GM06990 (cell line): ENCODE measurements at places on chromosomes 3 and 15.
A peak's percentile ranks its signal among the peaks of the same experiment; 100 is the strongest.

DNA sequence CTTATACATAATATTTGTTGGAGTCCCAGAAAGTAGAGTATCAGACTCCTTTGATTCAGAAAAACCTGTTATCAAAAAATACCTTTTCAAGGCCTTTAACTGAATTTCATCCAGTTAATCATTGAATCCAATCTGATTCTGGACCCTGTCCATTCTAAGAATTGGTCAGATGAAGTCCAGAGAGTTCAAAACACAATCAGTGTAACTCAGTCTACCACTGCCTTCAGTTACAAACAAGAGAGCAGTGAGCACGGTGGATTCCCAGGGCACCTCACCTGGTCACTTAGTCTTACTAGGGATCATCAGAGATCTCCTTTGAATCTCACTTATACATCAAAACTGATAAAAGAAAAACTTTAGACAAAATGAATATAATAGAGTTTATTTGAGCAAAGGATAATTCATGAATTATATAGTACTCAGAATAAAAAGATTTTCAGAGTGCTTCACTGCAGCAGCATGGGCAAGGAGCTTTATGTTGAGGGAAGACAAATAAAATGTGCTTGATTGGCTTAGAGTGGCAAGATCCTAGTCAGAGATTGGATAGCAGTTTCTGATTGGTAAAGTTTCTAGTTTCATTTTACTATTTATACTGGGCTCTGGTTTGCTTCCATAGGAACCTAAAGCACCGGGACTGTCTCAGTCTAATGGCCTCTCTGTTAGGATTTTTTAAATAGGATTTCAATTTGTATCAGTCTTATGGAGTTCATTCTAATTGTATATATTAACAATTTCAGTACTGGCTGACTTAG, 474.9 kb upstream of the GOLIM4 start:
- DNase-seq, result no peak

- no peak for DNase-seq
These were observed 10.8 kb downstream of the RCN2 start for GRCh38 chr15:76942331-76942730.

DNA sequence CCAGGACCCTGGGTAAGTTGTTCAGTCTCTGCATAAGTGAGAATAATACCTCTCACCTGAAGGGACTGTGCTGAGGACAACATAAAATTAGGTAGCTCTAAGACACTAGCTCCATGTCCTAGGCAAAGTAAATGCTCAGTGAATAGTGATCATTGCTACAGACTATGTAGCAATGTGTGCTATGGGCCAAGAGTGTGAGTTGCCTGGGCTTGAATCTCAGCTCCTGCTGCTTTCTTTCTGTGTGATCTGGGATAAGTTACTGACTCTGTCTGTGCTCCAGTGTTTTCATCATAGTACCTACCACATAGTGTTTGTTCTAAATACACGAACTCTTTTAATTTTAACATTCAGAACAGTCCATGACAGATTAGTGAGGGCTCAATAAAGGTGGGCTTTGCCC, 81.1 kb upstream of the MFGE8 start:
- DNase-seq, result no peak

- DNase-seq, result peak; percentile 87
These were observed 578 bp downstream of the LACTB start for GRCh38 chr15:63122002-63122875.

- no peak for DNase-seq
These were observed 245.2 kb downstream of the EFHB start for GRCh38 chr3:19688767-19689166.

DNA sequence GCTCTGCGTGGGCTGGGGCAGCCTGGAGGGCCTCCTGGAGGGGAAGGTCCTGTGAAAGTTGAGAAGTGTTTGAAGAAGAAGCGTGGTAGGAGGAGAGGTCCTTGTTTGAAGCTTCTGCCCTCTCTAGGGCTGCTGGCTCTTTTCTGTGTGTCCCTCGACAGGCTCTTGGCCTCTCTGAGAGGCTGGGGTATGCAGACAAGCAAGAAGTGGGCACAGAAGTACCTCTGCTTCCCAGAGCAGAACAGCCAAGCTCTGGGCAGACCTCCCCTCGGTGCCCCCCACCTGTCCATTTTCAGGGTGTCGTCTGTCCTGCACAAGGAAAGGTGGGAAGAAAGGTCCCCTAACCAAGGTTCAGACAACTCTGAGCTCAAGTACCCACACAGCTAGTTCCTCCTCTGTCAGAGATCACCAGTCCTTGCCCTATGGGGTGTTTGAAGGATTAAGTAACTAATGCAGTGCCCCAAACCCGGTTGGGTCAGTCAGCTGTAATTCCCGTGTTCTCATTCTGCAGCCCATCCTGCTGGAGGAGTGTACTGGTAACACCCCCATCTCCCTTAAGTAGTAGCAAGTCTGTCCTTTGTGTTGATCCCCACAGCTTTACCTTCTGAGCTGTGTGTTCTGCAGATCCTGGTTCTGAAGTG, 6.3 kb downstream of the CSK start:
- DNase-seq, result no peak

DNA sequence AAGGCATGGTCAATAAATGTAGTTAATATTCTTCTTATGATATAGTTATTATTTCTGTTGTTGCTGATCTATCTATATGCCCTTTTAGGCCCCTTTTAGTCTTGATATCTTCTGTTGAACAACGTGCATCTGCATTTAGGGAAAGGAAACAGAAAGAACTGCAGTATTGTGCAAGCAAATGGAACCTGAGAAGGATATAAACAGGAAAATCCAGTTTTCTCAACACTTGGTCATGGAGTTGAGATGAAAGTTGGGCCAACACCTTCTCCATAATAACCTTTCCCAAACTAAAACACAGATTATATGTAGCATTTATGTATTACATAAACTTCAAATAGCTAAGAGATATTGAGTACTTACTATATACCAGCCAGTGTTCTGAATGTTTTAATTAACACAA, 179.7 kb downstream of the ADAMTS9 start:
- DNase-seq, result no peak

DNA sequence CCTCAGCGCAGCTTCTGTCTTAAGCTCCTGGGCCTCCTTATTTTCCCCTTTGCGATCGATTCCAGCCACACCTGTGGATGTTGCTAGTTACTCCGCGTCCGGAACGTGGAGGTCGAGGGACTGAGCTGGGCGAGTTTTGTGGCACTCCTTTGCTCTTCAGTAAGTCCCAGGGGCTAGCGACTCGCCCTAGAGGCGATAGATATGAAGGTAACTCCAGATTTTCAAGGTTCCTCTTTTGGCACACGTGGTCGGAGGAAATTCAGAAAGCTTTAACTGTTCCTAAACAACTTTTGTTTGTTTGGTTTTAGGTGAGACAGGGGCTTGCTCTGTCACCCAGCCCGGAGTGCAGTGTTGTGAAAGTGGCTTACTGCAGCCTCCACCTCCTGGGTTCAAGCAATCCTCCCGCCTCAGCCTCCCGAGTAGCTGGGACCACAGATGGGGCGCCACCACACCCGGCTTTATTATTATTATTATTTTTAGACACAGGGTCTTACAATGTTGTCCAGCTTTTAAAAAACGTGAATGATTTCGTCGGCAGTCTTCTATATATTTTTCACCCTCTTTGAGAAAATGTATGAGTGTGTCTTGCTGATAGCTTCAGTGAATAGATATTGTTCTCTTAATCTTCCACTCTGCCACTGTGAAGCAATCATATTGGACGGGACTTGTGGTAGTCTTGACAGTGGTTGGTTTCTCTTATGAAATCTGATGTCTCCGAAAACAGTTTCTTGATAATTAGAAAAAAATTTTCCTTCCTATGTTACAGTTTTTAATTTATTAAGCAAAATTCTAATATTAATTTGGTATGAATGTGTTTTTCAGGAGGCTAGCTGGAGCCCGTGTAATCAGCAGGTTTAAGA, 785 bp downstream of the MFSD1 start:
- no peak for DNase-seq

DNA sequence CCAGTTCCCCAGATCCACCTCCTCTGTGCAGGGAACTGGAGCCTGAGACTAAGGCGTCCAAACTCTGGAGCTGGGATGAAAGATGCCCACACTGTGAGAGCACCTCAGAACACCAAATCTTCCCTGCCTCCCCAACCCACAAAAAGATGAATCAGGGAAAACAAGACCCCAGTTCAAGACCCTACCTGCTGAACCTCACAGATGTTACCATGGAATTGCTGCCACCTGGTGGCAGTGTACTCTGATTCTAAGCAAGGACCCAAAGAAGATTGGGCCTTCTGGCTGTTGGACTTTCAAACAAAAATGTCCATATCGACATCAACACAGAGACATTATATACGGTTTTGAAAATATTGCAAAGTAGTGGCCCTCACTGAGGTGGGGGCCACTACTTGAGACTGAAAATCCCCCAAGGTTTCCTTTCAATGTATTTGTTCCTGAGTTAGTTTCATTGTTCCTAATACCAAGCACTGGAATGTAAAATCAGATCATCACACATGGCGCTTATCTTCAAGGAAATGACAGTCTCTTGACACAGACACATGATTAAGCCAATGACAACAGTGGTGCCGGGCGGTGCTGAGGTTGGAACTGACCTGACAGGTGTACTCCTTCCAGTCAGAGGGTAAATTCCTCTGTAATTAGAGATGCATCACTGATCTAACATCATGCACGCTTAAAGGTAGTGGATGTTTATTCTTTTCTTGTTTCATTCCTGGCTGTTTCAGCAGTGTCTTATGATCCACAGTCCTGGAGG, 67.6 kb downstream of the SLC6A11 start:
- no peak for DNase-seq

- DNase-seq, result no peak
These were observed 79.2 kb downstream of the MEF2A start for GRCh38 chr15:99644913-99645542.

- DNase-seq, result no peak
These were observed 16.3 kb upstream of the TIPARP start for GRCh38 chr3:156657862-156658731.

DNA sequence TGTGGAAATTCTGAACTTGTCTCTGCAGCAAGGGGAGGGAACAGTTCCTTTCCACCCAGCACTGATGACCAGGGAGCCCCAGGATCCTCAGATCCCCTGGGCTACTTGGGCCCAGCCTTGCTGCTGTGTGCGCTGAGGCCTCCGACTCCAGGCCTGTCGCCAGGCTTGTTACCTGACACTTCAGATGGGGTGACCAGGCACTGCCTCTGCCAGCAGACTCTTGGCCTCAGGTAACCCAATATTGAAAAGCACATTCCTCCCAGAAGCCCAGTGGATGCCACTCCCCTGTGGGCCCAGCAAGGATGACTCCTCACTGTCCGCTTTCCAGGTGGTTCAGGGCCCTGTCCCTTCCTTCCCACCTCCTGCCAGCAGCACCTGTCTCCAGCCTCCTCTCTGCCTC, 3.5 kb upstream of the PLA2G4E start:
- no peak for DNase-seq

DNA sequence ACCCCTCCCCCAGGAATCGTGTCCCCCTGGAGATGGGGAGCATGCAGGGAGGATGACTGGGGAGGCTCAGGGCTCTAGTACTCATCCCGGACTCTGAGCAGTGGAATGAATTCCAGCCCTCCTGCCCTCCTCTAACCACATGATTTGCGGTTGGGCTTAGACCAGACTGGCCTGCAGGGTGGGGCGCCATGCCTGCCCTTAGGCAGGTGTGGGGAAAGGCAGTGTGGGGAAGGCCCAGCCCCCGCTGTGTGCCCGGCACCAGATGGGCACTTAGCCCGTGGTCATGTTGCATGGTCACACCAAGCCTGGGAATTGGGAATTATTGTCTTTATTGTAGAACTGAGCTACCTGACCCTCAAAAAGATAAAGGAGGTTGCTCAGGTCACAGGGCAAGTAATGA, 283.8 kb downstream of the TLE3 start:
- DNase-seq, result no peak

GRCh38 chr3:45575386-45575923, 19.1 kb upstream of the LIMD1 start:
- DNase-seq, result no peak

DNA sequence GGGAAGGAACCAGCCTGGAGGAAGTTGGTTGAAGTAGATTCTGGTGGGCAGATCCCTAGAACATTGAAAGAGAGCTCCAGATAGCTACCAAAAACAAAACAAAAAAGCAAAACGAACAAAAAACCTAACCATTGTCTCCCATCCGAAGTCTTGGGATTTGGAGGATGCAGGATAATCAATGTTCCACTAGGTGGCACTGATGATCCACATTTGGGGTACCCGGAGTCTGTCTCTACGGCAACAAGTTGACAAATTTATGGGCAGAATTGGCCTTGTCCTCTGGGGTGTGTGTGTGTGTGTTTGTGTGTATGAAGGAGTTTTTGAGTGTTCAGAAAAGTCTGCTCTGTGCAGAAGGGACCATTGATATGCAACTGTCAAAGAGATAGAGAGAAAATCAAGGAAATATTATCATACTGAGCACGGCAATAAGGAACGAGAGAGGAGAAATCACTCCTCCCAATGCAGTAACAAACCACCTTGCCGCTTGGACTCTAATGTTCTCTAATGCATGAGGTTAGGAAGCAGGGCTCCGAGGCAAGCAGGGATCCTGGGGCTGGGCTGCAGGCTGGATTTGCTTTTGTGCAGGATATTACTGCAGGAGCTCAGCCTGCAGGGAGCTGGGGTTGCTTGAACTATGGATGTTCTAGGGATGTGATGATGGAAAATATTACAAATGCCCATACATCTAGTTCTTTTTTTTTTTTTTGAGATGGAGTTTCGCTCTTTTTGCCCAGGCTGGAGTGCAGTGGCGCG, 59.8 kb upstream of the KLHL25 start:
- no peak for DNase-seq

DNA sequence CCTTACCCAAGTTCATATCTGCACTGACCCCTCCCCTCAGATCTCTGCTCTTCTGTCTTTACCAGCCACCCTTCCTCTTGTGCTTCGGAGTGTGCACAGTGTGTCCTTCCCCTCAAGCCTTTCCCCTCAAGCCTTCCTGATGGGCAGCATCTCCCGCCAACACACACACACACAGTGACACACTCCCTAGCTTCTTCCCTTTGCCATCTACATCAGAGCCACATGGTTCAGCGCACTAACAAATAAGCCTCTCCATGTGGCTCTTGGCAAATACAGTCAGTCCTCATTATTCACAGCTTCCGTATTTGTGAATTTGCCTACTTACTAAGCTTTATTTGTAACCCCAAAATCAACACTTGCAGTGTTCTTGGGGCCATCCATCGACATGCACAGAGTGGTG, 37.5 kb downstream of the SH3BP5 start:
- no peak for DNase-seq

DNA sequence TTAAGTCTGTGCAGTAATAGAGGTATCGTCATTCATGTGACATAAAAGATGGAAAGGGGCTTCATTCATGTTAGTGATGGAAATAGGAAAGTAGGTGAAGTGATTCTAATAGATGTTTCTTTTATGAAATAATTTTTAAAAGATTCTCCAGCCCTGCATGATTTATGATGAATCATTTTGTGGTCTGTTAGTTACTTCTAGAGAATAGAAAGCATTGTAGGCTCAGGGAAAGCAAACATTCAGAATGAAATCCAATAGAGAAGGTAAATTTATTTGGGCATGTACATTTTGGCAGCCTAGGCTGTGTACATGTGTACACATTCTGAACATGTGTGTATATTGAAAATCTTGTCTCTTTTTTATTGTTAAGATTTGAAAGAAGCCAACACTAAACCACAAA, 23.1 kb downstream of the PPARG start:
- no peak for DNase-seq

GRCh38 chr3:195616681-195617080, 32.9 kb upstream of the APOD start:
- no peak for DNase-seq

GRCh38 chr3:73633453-73633852, 8.7 kb upstream of the PDZRN3 start:
- DNase-seq, result no peak
